Myocyte (in vitro differentiated cells): ENCODE measurements at places on chromosomes 2 and 18. TPM values are rescaled to one million over a fixed set of nuclear protein-coding genes. Genes with fewer than 3 reads are reported as not detected.

DNA sequence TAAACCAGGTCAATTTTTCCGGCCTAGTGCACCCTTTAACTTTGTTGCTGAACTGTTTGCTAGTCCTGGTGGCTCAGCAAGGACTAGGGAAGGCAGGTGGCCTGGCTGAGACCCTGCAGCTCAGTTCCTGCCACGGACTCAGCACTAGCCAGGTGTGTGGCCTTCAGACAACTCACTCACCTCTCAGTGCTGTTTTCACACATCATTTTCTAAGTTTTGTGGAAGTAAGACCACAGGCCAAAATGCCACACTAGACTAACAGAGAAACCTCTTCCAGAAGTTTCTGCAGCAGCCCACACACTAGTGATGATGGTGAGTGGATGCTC lies 65.9 kb upstream of the SLC1A4 start:
- no peak for DNase-seq

DNA sequence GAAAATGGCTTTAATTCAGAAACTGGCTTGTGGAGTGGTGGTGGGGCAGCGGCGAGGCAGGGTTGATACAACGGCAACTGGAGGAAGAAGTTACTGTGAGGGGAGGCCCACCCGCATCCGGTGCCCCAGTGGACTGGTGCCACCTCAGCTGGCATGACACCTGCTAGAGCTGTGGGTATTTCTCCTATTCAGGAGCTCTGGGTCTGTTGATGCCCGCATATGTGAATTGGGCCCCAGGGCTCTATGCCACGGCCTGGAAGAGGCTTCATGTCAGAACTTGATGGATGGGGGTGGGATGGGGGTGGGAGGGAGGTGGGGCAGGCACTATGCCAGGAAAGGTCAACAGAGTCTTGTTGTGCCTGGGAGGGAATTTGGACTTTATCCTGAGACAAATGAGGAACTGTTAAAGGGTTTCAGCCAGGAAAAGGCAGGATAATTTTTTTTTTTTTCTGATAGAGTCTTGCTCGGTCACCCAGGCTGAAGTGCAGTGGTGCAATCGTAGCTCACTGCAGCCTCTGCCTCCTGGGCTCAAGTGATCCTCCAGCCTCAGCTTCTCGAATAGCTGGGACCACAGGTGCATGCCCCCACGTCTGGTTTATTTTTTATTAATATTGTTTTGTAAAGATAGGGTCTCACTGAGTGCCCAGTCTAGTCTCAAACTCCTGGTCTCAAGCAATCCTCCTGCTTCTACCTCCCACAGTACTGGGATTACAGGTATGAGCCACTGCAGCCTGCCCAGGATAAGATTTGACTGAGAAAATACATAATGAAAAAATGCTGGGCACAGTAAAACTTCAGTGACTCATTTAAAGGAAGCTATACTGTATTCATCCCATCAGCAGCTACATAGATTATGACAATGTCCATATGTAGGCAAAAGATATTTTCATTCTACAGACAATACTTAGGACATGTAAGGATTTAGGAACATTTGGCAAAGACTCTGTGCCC lies 52.6 kb downstream of the SH2D6 start:
- DNase-seq, result peak; percentile 60

- DNase-seq, result no peak
Measured at GRCh38 chr18:60693426-60693825, 320.9 kb upstream of the MC4R start.

DNA sequence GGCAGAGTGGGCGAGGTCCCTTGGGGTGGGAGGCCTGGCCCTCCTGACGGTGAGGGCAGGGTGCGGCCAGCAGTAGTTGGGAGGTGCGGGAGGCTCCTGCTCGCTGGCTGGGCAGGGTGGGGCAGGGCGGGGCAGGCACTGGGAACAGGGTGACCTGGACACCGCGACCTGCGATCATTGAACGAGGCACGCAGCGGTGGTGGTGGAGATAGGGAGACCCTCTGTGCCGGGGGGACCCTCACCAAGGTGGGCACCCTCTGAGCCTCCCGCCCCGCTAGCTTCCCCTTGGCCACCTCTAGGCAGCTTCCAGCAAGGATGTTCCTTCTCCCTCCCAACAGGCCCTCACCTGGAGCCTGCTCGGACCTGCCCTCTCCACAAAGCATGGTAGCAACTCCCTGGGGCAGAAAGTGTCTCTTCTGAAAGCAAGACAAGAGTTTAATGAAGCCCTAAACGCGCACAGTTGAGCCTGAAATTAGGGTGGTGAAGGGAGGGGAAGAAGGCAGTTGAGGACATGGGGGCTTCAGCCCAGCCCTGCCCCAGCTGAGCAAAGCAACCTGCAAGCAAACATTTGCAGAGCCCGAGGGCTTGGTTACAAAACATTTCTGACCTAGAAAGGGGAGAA lies 15.4 kb upstream of the FOSL2 start:
- DNase-seq, result no peak

DNA sequence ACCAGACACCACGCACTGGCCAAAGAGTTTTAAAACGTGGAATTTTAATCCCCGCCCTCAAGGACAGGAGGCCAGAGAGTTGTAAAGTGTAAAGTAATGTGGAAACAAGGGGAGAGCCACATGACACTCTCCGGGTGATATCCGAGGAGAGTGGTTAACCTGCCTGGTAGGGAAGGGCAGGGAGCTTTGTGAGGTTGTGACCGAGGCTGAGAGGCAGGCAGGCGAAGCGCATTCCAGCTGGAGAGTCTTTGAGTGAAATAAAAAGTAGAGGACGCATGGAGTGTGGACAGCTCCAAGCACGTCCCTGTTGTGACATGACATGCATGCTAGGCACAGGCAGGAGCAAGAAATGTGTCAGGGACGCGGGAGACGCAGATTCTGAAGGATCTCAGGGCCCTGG lies 539.5 kb downstream of the RNF144A start:
- no peak for DNase-seq

DNA sequence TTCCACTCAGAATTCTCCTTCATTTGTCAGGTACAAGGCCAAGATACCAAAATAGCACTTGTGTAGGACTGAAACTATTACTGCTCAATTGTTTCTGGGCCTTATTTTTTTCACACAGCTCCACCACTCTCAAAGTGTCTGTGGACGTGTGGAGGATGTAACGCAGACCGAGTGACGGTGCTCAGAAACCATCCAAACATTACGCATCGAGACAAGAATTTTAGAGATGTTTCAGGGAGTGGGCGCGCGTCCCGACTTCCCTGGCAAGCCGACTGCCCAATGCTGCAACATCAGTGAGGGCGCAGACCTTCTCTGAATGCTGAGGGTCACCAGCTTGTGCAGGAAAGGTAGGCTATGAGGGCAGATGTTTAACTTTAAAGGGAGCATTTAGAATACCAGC lies 108.4 kb downstream of the GATA6 start:
- no peak for DNase-seq

DNA sequence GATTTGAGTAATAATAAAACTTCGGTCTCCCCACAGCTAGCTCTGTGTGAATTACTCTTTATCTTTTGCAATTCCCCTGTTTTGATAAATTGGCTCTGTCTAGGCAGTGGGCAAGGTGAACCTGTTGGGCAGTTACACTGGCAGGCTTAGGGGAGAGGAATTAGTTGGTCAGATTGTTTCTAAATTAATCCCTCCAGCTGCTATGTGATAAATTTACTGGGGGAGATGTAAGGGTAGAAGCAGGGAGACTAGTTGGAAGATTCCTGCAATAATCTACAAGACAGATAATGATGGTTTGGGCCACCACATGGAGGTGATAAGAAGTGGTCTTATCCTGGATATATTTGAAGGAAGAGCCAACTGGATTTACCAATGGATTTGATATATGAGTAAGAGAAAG lies 118.5 kb upstream of the TACR1 start:
- DNase-seq, result peak; percentile 61

DNA sequence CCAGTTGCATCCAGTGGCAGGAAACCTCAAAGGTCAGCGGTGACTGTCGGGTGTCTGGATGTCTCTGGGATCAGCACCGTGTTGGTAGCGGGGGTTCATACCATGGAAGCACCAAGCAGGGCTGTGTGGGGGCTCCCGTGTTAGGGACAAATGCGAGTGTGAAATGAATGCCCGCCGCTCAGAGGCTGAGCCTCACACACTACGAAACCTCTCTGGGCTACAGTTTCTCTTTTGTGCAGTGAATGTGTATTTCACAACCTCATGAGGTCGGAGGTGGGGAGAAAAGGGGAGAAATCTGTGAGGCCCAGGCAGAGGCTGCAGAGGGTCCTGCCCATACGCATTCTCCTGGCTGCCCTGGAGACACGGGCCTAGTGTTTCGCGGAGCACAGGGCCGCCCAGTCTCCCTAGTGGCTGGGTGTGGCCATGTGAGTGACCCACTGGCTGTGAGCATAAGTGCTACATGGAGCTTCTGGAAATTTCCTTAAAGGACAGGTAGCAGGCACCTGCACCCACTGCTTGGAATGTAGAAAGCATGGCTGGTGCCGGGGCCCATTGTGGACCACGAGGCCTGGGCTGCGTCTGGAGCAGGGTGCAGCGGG lies 138.0 kb upstream of the GLI2 start:
- no peak for DNase-seq

- DNase-seq, result no peak
Measured at GRCh38 chr2:240595381-240596079, 9.0 kb downstream of the CAPN10 start.

- no peak for DNase-seq
Measured at GRCh38 chr2:241136191-241136590, 13.1 kb downstream of the PASK start.

GRCh38 chr2:173770947-173771678 lies 194.1 kb downstream of the SP3 start:
- no peak for DNase-seq

GRCh38 chr2:100752628-100753333 lies 67.2 kb upstream of the NPAS2 start:
- DNase-seq, result peak; percentile 53

DNA sequence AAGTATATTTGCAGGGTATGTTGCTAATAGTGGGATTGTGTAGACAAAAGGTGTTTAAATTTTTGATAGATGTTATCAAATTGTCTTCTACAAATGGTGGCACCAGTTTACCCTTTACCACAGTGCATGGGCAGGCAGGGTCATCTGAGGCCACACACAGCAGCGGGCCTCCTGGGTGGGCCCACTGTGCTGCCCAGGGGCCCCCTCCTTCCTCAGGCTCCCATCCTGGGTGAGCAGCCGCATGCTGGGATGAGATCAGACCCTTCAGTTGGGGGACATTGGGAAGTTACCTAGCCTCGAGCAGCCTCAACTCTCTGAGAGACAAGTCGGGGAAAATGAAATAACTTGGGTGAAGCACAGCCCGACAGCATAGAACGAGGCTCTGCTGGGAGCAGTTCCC lies 9.7 kb downstream of the MYO7B start:
- no peak for DNase-seq

DNA sequence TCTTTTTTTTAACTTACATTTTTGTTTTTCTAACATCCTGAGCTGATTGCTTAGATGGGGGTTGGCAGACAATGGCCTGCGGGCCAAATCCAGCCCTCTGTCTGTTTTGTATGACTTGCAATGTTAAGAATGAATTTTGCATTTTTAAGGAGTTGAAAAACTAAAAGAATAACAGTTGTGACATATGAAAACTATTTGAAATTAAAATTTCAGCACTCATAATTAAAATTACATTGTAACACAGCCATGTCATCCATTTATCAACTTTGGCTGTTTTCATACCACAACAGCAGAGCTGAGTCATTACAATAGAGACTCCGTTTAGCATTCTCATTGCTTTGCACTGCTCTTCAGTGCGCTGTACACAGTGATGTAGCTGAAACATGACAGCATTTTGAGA lies 94.1 kb upstream of the MC4R start:
- no peak for DNase-seq

Gene TSPYL6
- not detected in 2 replicates for total RNA-seq

Gene TGFA
- 0.19 and 0.21 TPM in 2 replicates for total RNA-seq

Gene FAM237A
- not detected in 2 replicates for total RNA-seq

Gene NAGK
- total RNA-seq, result 54.6 and 75.3 TPM in 2 replicates

Gene CNOT11
- 42.9 and 51.2 TPM in 2 replicates for total RNA-seq

Gene CPLX4
- not detected in 2 replicates for total RNA-seq
